Brain (organoid and tissue), 16 donors: ENCODE measurements at places on chromosomes 1 and 21.

DNA sequence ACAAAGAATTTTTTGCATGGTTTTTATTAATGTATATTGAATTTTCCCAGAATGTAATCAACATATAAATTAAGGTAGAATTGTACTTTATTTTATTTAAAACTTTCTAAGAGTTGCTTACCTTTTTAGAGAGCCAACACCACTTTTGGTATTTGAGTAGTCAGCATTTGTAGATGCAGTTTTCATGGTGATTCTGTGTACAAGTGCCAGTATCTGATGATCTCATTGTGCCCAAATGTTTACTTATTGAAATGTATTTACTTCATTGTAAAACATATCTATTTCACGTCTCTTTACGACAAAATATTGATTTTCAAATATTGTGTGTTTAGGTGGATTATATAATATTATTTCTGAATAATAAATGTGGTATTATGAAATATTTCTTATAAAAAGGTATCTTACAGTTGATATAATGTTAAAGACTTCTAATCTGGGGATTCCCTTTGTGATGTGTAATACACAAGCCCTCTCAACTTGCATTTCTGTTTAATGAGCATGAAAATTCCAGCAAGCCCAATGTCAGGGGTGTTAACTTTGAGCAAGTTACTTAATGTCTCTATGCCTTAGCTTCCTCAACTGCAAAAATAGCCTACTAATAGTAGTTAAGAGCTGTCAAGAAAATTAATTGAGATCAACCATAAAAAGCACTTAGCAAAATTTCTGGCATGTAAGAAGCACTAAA lies 141.8 kb upstream of the ZNF648 start:
- no peak for DNase-seq

DNA sequence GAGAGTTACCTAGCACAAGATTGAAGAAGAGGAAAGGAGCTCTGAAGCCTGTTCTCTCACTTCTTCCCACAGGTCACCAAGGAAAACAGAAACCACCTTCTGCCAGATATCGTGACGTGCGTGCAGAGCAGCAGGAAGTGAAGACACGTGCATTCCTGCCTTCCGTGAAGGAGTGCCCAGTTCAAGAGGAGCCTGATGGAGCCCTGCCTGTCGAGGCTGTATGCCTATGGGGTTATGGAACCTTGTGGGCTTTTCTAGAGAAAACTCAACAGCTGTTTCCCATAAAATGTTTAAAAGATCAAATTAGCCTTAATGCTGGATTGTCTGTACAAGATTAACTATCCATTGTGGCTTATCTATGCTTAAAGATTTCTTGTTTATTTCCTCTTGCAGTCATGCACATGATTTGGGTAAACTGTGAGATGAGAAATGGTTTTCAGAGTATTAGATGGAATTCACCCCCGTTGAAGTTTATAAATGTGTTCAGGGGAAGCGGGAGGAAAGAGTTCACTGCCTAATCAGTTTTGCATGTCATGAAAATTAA lies 27.8 kb downstream of the NTPCR start:
- no peak for DNase-seq

DNA sequence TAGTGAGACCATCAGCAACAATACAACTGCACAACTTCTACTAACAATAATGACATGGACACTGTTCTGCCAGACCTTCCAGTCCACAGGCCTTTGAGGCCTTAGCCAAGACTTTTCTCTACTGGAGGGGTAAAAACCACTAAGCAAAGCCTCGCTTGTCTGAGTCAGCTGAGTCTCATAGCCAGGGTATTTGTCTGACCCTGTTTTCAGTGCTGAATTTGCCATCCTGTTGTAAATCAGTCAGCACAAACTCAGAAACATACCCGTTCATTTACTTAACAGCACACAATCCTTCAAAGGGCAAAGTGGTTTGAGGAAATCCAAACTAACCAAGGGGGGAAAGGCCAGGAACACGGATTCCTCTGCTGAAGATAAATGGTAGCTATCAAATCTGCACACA lies 537.8 kb downstream of the SMYD3 start:
- DNase-seq = no peak

GRCh38 chr1:156138458-156138867 lies 14.9 kb upstream of the SEMA4A start:
- DNase-seq = no peak
